Muscle of arm (tissue), 14 donors: ENCODE measurements at places on chromosomes 12 and 14. TPM values are rescaled to one million over a fixed set of nuclear protein-coding genes. Genes with fewer than 3 reads are reported as not detected.

Gene ZNF740
- polyA plus RNA-seq: not detected

Gene TPPP2
- 0.38 TPM for polyA plus RNA-seq

Gene C1S
- polyA plus RNA-seq: 57.3 TPM

GRCh38 chr12:128025589-128026245 lies 241.3 kb upstream of the TMEM132C start:
- DNase-seq: peak; percentile 1

GRCh38 chr12:125824276-125824675 lies 759.0 kb downstream of the AACS start:
- DNase-seq: no peak

DNA sequence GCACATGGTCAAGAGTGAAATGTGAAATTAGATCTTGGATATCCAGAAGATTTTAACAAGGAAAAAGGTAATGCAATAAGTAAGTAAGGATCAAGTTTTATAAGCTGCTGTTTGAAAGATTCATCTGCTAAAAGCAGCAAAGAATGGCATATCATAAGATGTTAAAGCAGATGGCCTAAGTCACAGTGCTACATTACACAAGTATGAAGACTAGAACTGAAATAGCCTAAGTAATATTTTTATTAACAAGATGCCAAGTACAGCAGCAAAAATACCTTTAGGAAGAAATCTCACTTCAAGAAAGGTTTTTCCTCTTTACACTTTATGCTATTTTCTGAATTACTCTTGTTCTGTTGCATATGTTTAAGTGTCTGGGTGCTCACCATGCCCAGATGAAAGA lies 414.1 kb downstream of the MDGA2 start:
- DNase-seq: no peak

- no peak for DNase-seq
These were observed 207.0 kb downstream of the NAV3 start for GRCh38 chr12:78037707-78038106.

- DNase-seq: no peak
These were observed 167.1 kb downstream of the ADGRD1 start for GRCh38 chr12:131120831-131121271.

DNA sequence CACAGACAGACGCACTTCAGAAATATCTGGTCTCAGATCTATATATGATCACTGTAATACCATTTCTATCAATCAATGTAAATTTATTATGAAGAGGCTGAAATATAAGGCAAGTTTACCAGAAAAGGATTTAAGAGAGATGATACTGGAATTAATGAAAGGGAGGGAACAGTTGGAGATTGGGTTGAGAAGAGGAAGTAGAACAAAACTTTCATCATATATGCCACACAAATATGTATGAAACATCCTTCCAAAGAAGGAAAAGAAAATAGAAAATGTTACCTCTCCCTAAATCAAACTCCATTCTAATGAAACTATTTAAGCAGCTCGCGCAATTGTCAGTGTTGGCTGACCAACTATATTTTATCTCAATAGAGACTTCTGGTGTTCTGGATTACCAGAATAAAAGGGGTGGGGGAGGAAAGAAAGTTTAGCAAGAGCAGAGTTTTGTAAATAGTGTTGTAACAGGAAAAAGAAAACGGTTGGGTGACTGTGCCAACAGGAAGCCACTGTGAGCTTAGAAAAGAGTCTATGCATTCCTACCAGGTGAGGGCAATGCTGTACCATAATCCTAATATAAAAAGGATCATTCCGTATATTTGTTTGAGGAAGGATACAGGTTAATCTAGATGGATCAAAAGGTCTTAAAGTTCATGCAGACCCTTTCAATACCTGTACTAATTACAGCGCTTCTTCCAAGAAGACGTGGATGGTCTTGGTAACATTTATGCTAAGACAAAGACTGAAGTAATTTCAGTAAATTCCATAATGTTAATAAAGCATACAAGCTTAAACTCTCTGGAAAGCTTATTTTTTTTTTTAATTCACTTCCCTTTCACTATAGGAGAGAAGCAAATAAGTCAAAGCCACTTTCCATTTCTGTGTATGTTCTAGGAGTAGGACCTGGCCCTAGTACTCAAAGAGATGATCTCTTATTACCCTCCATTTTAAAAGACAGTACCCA lies 14.5 kb upstream of the LLPH start:
- DNase-seq: peak; percentile 39

DNA sequence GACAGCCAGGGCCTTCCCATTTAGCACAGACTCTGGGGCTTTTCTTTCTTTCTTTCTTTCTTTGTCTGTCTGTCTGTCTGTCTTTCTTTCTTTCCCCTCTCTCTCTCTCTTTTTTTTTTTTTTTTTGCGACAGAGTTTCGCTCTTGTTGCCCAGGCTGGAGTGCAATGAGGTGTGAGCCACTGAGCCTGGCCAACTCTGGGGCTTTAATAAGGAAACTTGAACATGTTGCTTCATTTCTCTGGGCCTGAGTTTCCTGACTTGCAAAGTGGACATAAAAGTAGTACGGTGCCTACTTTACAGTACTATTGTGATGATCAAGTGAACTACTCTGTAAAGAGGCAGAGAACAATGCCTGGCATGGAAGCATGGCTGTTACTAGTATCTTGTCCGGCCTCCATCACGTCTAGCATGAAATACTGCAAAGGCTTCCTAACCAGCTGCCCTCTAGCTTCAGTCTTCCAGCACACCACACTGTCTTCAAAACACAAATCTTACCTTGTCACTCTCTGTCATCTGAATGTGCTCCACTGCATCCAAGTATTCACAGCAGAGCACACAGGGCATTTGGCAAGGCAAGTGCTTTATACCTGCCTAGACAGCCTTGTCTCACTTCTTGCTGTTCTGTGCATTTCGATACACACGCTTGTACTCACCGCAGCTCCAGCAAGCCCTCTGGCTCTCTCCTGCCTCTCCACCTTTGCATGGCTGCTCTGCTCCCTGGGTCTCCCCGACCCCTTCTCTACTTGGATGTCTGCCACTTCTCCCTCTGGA lies 96.7 kb downstream of the IRF2BPL start:
- no peak for DNase-seq

- no peak for DNase-seq
These were observed 24.3 kb downstream of the MOAP1 start for GRCh38 chr14:93160353-93160801.
